ENCODE measurements at places on chromosomes 12 and 14. TPM values are rescaled to one million over a fixed set of nuclear protein-coding genes. Genes with fewer than 3 reads are reported as not detected.

Gene KLRG1
- total RNA-seq = under 0.01 TPM

Gene GPX2
- total RNA-seq = 1.3 TPM

Gene CDK17
- total RNA-seq = 28.3 TPM

Gene STYX
- 14.3 TPM for total RNA-seq

Gene GARIN6
- not detected for total RNA-seq

Gene YARS2
- total RNA-seq = 29.2 TPM

Gene CSRP2
- total RNA-seq = 25.5 TPM

Gene LRRC10
- not detected for total RNA-seq

Gene IL26
- not detected for total RNA-seq

Gene SIX6
- total RNA-seq = not detected

Gene PYGL
- 94.2 TPM for total RNA-seq

Gene ESPL1
- total RNA-seq = 0.26 TPM

Gene OTOGL
- total RNA-seq = under 0.01 TPM

Gene BBOF1
- 1.3 TPM for total RNA-seq

Gene CLEC2B
- total RNA-seq = 3.9 TPM

DNA sequence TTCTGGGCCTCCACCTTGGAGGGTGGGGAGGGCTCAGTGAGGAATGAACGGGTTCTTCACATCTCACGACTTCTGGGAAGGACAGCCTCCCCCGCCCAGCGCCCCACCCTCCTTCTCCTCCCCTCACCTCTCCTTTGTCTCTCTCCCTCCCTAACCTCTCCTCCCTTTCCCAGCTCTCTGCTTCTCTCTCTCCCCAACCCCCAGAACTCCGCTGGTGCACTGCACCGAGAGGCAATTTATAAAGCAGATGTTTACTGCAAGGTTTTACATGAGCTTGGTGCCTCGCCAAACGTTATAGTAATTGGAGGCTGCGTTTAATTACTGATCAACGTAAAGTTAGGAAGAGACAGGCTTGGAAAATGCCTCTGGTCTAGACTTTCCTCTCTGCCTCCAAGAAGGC is 42.9 kb upstream of the FAM222A start:
- DNase-seq = no peak

DNA sequence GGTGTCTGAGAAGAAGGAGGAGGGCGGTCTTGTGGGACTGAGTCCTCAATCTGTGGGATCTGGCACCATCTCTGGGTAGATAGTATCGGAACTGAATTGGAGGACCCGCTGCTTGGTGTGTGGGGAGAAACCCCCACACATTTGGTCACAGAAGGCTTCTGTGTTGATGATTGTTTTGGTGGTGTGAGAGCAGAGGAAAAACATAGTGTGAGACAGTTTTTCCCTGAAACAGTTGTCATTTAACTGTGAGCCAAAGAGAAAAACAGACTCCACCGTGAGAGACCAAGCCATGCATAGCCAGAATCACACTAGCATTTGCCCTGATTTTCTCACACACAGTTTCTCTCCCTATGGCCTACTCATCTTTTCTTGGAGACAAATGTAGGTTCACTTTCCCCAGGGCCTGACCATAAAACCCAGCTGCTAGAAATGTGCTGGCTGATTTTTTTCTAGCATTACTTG is 91.4 kb upstream of the FLRT2 start:
- no peak for DNase-seq

GRCh38 chr12:116672842-116673516 is 64.9 kb downstream of the SPRING1 start:
- DNase-seq = no peak

DNA sequence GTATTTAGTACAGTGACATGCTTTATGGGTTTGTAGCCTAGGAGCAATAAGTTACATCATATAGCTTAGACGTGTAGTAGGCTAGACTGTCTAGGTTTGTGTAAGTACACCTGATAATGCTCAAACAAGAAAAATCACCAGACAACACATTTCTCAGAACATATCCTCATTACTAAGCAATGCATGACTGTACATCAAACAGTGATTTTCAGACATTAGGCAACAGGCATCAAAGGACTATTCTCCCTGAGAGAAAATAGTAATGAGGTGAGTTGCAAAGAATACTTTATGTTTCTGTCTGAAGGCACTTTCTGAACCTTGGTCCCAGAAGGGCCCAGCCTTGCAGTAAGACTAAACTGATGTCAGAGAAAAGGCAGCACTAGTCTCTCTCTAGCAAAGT is 48.4 kb upstream of the SYT10 start:
- DNase-seq = peak; percentile 85

GRCh38 chr12:70190262-70191010 is 52.8 kb upstream of the CNOT2 start:
- peak; percentile 50 for DNase-seq

- DNase-seq = no peak
Measured at GRCh38 chr12:67315661-67316060, 46.5 kb downstream of the CAND1 start.

DNA sequence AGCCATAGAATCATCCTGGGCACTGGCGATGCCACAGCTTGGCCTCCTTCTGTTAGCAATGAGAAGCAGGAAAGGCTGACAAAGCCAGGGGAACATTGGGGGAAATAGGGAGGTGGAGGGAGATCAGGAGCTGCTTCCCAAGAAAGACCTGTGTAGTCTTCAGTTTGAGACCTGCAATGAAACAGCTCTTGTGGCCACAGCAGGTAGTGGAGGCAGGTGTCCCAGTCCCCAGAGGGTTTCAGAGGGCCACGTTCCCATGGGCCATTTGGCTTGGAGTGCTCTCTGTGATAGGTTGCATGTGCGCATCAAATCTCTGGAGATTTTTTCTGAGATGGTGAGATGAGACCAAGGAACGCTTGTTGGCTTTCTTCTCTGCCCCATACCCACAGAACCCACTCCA is 14.4 kb upstream of the OR6S1 start:
- no peak for DNase-seq

DNA sequence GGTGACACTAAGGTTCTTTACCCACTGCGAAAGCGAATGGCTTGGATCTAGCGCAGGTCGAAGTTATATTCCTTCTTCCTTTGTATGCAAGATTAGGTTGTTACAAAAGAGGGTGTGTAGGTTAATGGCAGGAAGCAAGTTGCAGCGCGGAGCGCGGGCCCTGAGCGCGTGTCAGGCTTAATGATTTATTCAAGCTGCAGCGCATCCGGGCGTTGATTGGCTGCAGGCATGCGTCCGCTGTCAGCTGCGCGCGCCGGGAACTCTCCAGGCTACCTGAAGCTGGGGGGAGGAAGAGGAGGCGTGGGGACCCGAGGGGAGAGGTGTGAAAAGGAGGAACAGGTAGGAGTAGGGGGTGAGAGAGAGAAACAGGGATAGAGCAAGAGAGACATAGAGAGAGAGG is 7.4 kb downstream of the ASCL1 start:
- no peak for DNase-seq

GRCh38 chr14:99758121-99758821 is 34.9 kb upstream of the EML1 start:
- peak; percentile 85 for DNase-seq

DNA sequence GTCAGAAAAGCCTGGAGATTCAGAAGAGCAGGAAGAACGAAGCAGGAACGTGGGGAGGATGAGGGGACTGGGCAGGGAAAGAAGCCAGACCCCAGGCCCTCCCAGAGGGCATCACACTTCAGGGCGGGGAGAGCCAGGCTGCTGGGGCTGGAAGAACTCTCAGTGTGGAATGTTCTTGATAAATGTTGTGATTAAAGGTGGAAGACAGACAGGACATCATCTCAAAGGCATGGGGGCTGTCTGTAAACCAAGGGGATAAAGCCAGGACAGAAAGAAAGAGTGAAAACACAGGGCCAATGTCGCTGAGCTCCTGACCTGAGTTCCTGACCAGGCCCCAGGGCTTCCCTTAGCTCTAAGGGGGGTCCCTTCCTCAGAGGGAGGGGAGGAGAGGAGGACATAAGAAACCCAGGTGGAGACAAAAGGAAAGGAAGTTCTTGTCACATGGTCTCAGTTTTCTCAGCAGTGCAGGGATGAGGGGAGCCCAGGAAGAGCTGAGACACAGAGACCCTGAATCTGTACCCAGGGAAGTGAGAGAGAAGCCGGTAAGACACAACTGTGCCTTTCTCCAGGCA is 56.3 kb downstream of the SETD3 start:
- DNase-seq = no peak

GRCh38 chr12:104641862-104642261 is 185.1 kb downstream of the CHST11 start:
- DNase-seq = no peak

- DNase-seq = no peak
Measured at GRCh38 chr12:109092497-109093021, 713 bp downstream of the ALKBH2 start.

DNA sequence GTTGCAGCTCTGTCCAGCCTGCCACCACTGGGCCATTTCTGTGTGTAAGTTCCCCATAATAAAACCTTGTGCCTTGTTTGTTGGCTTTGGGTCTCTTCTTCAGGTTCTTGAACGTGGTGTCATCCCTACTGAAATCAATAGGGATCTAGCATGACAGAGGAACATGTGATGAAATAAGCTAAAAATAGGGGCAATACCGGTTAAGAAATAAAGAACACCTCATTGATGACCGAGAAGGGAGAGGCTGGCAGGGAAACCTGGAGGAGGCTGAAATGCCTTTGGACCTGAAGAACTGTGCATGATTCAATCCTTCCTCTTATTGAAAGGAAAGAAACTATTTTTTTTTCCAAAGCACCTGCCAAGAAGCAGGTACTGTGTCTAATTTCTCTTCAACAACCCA is 172.3 kb downstream of the PPM1H start:
- no peak for DNase-seq

- no peak for DNase-seq
Measured at GRCh38 chr12:11595080-11595479, 54.4 kb upstream of the ETV6 start.

- no peak for DNase-seq
Measured at GRCh38 chr14:71694591-71695530, 237.4 kb upstream of the RGS6 start.

All from bronchial epithelial cell (primary cell).